Lung (tissue), 17 donors: ENCODE measurements at places on chromosomes 1 and 21. TPM values are rescaled to one million over a fixed set of nuclear protein-coding genes. Genes with fewer than 3 reads are reported as not detected.

FCRL5 gene
- total RNA-seq, result 1.7 TPM

PDE4B gene
- 10.0 TPM for total RNA-seq

- peak; percentile 78 for DNase-seq
Observed at GRCh38 chr1:101905283-101905835, 91.4 kb downstream of the OLFM3 start.

- no peak for DNase-seq
Observed at GRCh38 chr1:177432897-177433296, 262.1 kb downstream of the BRINP2 start.

DNA sequence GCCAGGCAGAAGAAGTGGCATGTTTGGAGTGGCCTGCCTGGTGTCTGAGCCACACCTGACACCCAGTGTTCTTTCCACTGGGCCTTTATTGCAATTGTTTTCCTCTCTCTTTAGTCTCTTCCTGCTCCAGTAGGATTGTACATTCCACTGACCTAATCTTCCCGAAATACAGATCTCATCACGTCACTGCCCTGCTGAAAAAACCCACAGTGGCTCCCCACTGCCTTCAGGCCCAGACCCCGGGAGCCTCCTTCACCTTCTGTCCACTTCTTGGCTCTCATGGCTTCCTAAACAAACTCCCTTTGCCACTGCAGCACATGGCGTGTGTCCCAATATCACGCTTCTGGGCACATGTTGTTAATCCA lies 25.3 kb upstream of the ATP5PO start:
- no peak for DNase-seq

- no peak for DNase-seq
Observed at GRCh38 chr1:99643021-99643779, 2.7 kb upstream of the PALMD start.

- no peak for DNase-seq
Observed at GRCh38 chr21:45555251-45555556, 13.0 kb upstream of the SLC19A1 start.

- no peak for DNase-seq
Observed at GRCh38 chr1:201216395-201217085, 25.9 kb downstream of the IGFN1 start.

DNA sequence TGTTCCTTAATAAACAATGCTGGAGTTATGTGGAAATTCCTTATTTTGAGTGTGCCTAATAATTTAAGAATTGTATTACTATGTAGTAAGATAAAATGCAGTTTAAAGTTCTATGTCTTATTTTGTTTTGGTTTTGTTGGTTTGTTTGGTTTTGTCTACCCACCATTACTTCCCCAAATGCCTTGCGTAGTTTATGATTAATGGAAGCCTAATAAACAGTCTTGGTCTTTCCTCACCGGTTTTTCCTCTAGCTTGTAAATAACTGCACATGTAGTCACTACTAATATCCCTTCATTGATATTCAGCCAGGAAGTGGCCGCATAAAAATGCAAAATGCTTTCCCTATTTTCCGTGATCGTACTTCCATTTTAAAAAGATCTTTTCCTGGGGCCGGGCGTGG lies 2.9 kb downstream of the SDCCAG8 start:
- DNase-seq, result no peak
